ENCODE measurements at places on chromosomes 1 and 21. TPM values are rescaled to one million over a fixed set of nuclear protein-coding genes. Genes with fewer than 3 reads are reported as not detected.

Gene SPRR4
- total RNA-seq: not detected

Gene IFT25
- 119 TPM for total RNA-seq

Gene INTS11
- total RNA-seq: 66.0 TPM

Gene CLCNKB
- not detected for total RNA-seq

Gene INPP5B
- 21.1 TPM for total RNA-seq

Gene KISS1
- not detected for total RNA-seq

Gene CSF3R
- not detected for total RNA-seq

Gene FAM131C
- total RNA-seq: not detected

DNA sequence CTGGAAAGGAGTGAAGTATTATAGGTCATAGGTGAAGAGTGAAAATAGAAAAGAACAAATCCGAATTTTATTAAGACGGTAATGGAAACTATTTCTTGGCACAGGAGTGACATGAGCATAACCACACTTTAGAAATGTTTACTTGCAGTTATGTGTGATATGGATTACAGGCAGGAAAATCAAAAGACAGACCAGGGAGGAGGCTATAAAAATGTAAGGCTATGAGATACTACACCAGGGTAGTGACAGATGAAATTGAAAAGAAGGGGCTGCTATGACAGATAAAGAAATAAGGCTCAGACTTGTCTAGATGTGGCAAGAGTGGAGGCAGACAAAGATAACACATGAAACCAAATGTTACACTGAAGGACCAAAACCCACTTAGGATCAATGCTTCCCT is 31.7 kb downstream of the GPATCH2 start:
- no peak for DNase-seq

- peak; percentile 50 for DNase-seq
Observed at GRCh38 chr1:78114034-78114956, 68.5 kb downstream of the GIPC2 start.

DNA sequence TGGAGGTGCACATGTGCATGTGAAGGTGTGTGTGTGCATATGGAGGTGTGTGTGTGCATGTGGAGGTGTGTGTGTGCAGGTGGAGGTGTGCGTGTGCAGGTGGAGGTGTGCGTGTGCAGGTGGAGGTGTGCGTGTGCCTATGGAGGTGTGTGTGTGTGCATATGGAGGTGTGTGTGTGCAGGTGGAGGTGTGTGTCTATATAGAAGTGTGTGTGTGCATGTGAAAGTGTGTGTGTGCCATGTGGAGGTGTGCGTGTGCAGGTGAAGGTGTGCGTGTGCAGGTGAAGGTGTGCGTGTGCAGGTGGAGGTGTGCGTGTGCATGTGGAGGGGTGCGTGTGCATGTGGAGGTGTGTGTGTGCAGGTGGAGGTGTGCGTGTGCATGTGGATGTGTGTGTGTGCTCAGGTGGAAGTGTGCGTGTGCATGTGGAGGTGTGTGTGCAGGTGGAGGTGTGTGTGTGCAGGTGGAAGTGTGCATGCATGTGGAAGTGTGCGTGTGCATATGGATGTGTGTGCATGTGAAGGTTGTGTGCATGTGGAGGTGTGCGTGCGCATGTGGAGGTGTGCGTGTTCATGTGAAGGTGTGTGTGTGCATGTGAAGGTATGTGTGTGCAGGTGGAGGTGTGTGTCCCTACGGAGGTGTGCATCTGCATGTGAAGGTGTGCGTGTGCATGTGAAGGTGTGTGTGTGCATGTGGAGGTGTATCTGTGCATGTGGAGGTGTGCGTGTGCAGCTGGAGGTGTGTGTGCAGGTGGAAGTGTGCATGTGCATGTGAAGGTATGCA is 13.5 kb downstream of the C1orf74 start:
- no peak for DNase-seq

DNA sequence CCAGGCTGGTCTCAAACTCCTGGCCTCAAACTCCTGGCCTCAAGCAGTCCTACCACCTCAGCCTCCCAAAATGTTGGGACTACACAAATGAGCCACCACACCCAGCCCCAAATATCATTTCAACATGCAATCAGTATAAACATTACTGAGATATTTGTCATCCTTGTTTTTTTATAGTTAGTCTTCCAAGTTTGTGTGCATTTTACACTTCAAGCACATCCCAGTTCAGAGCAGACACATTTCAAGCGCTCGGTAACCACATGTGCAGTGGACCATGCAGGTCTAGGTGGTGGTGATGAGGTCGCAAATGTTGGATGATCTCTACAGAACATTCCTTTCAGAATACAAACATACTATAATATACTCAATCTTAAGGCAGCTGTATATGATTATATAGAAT is 23.8 kb upstream of the APP start:
- no peak for DNase-seq

DNA sequence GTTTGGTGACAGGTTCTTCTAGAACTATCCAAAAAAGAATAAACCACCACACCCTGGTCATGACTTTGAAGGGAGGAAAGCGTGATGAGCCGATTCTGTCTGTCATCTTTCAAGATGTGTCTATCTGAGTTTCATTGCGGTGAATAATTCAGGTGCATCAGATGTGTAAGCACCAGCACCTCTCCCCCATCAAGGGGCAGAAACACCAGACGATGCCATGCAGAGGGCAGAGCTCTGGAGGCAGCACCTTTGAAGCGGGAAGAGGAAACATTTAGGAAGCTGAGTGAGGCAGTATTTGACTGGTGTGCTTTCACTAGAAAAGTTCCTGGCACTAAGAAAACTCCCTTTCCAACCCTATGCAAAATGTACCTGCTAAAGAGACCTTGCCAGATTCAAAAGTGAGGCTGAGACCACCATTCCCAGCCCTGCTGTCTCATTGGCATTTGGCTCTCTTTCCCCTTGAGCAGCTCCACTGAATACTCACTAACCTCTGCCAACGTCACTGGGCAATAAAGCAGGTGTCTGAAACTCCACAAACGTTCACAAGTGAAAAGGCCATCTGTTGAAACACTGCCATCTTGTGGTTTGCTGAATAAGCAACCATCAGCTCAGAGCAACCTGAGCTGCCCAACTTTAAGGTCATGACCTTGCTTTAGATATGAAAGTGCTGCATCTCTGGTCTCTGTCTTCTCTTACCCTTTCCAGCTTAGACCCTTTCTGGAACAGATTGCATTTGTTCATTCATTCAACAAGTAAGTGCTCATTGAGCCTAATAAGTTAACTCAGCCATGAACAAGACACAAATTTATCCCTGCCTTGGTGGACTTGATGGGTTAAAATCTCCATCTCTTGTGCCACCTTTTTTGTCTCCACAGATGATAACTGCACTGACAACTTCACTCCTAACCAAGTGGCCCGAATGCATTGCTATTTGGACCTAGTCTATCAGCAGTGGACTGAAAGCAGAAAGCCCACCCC is 228.6 kb downstream of the PAPPA2 start:
- peak; percentile 72 for DNase-seq

- no peak for DNase-seq
Observed at GRCh38 chr1:56268519-56269140, 310.7 kb downstream of the PLPP3 start.

- DNase-seq: no peak
Observed at GRCh38 chr1:214637125-214637524, 34.1 kb downstream of the CENPF start.

GRCh38 chr1:43440358-43440757 is 13.4 kb downstream of the HYI start:
- no peak for DNase-seq

DNA sequence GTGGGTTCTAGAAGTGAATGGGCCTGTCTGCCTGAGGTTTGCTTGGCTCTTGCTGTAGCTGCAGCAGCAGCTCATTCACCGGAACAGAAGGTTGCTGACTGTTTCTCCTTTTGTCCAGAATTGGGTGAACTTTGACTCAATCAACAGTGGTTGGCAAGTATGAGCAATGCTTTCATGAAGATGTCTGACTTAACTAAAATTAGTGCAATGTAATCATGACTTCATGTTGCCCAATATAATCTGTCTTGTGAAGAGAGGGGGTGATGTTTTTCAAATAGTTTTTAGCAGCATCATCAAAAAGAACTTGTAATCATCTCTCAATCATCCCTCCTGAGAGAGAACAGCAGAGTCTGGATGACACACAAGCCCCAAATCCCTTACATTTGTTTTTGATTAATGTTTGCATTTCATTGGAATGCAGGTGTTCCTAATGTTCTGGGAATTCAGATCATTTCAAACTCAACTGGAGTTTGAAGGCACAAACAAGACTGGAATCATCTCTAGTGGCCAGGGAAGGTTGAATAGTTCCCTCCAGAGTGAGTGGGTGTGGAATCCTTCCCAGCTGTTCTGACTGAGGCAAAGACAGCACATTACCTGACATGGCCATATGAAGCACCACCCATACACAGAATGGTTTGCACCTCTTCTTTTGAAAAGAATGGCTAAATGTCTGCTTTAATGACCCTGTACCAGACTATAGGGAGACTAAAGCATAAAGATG is 82.9 kb downstream of the HLX start:
- no peak for DNase-seq

- peak; percentile 41 for DNase-seq
Observed at GRCh38 chr1:1788646-1789431, 10.6 kb upstream of the NADK start.

DNA sequence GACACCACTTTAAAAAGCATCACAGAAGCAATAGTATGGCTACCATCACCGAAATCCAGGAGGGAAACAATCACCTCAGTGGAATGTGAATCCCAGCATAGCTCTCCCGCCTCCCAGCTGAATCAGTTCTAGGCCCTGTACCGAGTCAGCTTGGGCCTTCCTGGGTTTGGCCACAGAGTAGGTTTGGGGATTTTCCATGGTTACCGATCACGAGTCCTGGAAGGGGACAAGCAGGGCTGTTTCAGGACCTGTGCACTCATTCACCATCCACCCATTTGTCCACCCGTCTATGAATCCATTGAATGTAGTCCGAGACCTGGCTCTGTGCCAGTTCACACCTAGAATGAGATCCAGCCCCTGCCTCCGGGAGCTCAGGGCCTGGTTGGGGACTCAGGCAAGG is 94.2 kb downstream of the ARHGEF10L start:
- no peak for DNase-seq

- no peak for DNase-seq
Observed at GRCh38 chr1:43550598-43551246, 20.0 kb downstream of the PTPRF start.

DNA sequence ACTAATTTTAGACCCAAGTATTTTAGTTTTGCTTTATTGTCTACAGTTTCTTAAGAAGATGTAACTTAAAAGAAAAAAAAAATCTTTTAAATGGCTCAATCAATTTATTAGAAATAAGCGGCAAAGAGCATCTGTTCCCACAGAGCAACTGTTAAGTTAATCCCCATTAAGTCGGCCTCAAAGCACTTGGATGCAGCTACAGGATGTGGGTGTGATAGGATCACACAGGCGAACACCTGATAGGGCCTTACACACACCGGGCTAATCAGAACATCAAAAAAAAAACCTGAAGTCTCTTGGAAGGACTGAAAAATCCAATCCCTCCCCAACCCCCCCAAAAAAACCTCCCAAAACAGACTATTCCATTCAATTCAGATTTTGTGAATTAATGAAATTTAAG is 23.0 kb downstream of the APP start:
- DNase-seq: peak; percentile 76

DNA sequence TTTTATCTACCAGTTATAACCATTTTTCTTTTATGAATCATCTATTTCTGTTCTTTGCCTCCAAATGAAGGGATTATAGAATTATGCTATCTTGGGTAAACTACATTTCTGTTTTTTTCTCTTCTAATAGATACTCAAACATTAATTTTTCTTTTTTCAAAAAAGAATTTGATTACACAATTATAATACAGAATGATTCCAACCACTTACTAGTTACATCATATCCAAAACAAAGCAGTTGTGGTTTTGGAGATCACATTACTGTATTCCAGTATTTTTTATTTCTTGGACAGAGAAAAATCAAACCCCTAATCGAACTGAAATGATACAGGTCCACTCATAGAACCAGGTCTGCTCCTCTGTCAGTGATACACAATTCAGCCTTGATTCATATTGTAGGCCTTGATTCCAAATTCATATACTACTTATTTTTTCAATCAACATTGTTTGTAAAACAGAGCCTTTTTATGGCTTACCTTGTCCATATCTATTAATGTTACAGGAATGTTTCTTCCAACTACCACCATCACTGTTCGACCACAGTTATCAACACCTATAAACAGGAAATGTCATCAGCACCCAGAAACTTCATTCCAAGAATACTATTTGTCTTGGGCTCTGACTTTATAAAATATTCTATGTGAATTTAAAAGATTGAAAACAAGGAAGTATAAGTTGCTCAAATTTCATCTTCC is 43.2 kb downstream of the GDAP2 start:
- DNase-seq: no peak

- DNase-seq: no peak
Observed at GRCh38 chr1:167293057-167293456, 72.4 kb downstream of the POU2F1 start.

DNA sequence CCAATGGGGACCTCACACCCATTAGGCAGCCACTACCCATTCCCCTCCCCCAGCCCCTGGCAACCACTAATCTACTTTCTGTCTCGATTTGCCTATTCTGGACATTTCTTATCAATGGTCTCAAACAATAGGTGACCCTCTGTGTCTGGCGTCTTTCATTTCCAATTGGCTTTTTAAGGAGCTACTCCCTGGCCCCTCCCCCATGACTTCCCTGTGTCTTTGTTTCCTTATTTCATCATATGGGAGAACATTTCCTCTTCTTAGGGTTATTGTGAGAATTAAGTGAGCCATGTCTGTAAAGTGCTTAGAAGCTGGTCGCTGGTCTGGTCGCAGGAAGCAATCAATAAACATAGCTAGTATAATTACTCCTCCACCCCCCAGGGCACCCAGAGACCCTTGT is 80.9 kb downstream of the SPSB1 start:
- DNase-seq: no peak

GRCh38 chr1:111754984-111755330 is 744 bp upstream of the DDX20 start:
- peak; percentile 74 for DNase-seq

DNA sequence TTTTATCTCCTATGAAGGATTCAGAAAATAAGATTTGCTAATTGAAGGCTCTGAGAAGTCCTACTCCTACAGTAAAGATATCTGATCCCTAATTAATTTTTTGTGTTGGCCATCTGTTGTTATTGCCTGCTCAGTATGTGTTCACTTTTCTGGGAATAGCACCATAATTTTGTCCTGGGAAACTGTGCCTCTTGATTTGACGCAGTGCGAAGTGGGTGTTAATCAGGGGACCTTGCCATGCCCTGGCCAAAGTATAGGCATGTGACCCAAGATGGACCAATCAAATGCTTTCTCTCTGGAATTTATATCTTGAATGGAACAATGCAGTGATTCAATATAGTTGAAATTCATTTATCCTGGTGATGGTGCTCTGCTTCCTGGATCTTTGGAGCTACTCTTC is 30.4 kb upstream of the GNG12 start:
- DNase-seq: no peak

DNA sequence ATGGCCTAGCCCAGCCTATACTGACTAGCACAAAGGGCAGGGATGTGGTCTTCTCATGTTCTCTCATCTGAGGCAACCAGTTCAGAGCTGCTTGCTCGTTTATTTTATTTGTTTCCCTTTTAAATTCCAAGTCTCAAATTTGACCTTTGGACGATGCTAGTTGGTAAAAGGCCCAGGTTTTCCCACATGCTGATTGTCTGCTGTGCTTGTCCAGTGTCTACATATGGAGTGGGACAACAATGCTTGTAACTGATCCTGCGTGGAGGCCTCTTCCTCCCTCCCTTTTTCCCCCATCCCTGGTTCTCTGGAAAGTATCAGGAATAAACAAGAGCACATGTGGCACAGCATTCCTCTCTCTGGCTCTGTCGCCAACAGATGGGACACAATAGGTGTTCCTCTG is 34.0 kb upstream of the BEND5 start:
- DNase-seq: no peak
